Natural killer cell (primary cell): ENCODE measurements at places on chromosomes 1 and 21.
A peak's percentile ranks its signal among the peaks of the same experiment; 100 is the strongest.

GRCh38 chr1:94039514-94039870 is 81.5 kb downstream of the ABCA4 start:
- H3K4me3 ChIP-seq, result no peak overlapping the region
- peaks cover 3% of the 10 kb centered on the region for H3K27me3 ChIP-seq
- H3K36me3 ChIP-seq, result no peaks in the 10 kb centered on the region
- peak; percentile 51 for DNase-seq

GRCh38 chr1:6753320-6754140 is 31.7 kb upstream of the CAMTA1 start:
- no peak overlapping the region for H3K27ac ChIP-seq
- no peak for DNase-seq
- H3K4me3 ChIP-seq, result no peak overlapping the region
- H3K4me1 ChIP-seq, result no peaks in the 10 kb centered on the region

DNA sequence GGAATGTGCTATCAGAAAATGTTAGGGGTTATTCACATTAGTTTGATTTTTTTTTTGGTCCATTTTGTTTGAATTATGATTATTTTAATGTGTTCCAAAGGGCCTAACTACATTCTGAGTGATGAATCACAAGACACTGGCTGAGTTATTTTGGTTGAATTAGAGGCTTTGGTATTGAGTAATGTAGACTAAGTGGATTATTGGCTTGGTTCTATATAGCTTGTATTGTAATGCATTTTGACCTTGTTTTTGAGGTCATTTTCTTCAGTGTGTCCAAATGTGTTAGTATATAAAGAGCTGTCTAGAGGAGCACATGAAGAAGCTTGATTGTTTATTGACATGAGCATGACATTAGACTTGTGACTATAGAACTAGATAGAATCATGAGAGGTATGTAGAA is 3.4 kb downstream of the ZNF326 start:
- peaks cover 12% of the 10 kb centered on the region for H3K4me1 ChIP-seq
- H3K27ac ChIP-seq, result no peak overlapping the region
- H3K4me3 ChIP-seq, result no peak overlapping the region
- no peaks in the 10 kb centered on the region for H3K27me3 ChIP-seq
- no peak for DNase-seq

- DNase-seq, result no peak
- H3K27me3 ChIP-seq, result peaks cover 8% of the 10 kb centered on the region
- no peaks in the 10 kb centered on the region for H3K4me1 ChIP-seq
- no peaks in the 10 kb centered on the region for H3K36me3 ChIP-seq
- H3K4me3 ChIP-seq, result no peak overlapping the region
Measured at GRCh38 chr1:110130113-110130591, 17.9 kb downstream of the UBL4B start.

- no peaks in the 10 kb centered on the region for H3K27me3 ChIP-seq
- no peak for DNase-seq
- H3K27ac ChIP-seq, result no peak overlapping the region
- no peaks in the 10 kb centered on the region for H3K4me1 ChIP-seq
- no peak overlapping the region for H3K4me3 ChIP-seq
- H3K36me3 ChIP-seq, result no peaks in the 10 kb centered on the region
Measured at GRCh38 chr1:235908742-235909520, 42.2 kb upstream of the LYST start.

DNA sequence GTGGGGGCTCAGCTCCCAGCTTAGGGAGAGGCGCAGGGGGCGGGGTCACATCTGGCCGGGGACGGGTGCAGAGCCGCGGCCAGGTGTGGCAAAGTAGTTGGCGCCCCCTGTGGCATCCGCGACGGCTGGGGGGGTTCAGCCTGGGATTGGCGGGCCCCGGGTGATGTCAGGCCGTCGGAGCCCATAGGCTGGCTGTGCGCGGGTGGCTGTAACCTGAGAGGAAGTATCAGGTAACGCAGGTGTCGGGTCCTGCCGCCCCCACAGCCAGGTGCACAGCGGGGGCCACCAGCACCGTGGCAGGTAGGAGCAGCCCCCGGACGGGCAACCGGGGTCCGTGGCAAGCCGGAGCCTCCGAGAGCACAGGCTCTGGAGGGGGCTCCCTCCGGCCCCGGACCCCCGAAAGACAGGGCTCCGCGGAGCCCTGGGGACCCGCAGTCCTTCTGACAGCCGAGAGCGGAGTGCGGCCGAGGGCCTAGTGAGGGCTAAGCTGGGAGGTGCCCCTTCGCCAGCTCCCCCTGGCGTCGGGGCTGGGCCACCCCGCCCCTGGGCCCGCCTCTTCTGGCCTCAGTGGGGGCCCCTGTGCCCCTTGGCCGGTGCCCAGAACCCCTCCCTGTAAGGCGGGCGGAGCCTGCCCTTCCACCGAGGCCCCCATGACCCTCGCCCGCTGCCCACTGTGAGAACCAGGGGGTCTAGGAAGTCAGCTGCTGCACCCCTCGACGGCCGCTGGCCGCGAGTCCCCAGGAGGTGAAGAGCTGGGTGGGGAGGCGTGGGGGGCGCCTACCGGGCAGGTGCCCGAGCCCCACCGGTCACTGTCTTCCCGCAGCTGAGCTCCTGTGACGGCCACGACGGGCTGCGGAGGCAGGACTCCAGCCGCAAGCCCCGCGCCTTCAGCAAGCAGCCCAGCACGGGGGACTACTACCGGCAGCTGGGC is 17.9 kb downstream of the TNFRSF25 start:
- no peak overlapping the region for H3K4me3 ChIP-seq
- no peaks in the 10 kb centered on the region for H3K36me3 ChIP-seq
- no peak overlapping the region for H3K27ac ChIP-seq
- H3K27me3 ChIP-seq, result peaks cover 17% of the 10 kb centered on the region
- H3K4me1 ChIP-seq, result peaks cover 25% of the 10 kb centered on the region

DNA sequence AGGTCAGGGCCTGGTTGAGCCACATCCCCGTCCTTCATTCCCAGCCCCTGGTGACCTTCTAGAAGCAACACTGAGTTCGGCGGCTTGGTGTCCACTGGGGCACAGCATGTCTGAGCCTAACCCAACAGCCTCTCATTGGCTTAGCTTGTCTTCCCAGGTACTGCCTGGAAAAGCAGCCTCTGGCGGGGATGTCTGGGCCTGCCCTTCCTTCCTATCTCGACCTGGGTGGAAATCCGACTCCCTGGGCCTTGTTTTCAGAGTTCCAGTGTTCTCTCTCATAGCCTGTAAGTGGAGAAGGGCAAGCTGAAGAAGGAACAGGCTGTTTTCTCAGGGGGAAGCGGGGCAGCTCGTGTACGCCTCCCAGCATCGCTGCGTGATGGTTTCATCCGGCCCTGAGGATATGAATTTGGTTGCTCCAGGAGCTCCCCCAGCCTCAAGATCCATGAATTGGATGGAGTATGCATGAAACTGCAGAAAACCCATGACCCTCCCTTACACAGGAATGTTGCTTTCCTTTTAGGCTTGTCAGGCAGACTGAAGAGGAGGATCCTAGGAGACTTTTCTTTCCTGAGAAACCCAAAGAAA is 116.5 kb upstream of the IRF2BP2 start:
- peak overlapping the region; percentile 5 for H3K27ac ChIP-seq
- no peaks in the 10 kb centered on the region for H3K27me3 ChIP-seq
- DNase-seq, result no peak

GRCh38 chr1:50969611-50970508 is at the start of gene CDKN2C:
TSS of gene CDKN2C (plus strand) at chr1:50970245. CDS start at chr1:50970369, 124 bp downstream.
- peak within 1 kb of the TSS; percentile 99 for H3K4me3 ChIP-seq
- H3K27ac ChIP-seq, result peak within 1 kb of the TSS; percentile 90
- peaks cover 7% of the 10 kb centered on the region for H3K4me1 ChIP-seq
- H3K36me3 ChIP-seq, result no peaks in the 10 kb centered on the region
- H3K27me3 ChIP-seq, result no peaks in the 10 kb centered on the region

DNA sequence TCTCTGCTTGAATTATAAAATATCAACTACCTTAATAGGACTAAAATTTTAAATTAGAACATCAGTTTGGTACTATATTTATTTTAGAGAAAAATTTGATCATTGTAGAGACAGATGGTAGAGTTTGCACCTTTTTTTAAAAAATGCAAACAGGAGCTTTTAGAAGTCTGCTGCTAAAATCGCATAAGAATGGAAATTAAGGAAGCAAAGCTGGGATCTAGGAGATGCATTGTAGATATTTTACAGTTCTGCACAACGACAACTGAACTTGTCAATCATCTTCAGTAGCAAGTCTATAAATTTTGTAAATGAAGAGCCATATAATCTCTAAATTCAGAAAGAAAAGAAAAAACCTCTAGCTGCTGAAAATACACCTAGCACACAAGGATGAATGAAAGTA is 185.6 kb upstream of the KCNK2 start:
- no peaks in the 10 kb centered on the region for H3K4me1 ChIP-seq
- no peaks in the 10 kb centered on the region for H3K27me3 ChIP-seq
- no peak overlapping the region for H3K27ac ChIP-seq
- no peak overlapping the region for H3K4me3 ChIP-seq
- no peaks in the 10 kb centered on the region for H3K36me3 ChIP-seq
- no peak for DNase-seq

DNA sequence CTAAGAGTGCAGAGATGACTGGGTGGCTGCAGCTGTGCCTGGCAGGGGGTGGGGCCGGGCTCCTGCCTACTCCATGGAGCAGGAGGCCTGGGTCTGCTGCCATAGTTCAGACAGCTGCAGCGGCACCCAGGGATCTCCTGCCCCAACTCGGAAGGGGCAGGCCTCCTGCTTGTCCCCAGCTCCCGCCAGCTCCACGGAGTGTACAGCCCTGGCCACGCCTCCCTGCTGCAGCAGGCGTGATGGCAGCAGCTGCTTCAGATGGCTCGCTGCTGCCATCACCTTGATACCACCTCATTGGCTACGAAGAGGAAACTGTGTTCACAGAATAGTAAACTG is 35.9 kb downstream of the ACTL8 start:
- H3K4me1 ChIP-seq, result no peaks in the 10 kb centered on the region
- H3K36me3 ChIP-seq, result no peaks in the 10 kb centered on the region
- no peak for DNase-seq
- no peak overlapping the region for H3K4me3 ChIP-seq
- H3K27ac ChIP-seq, result no peak overlapping the region

- no peak overlapping the region for H3K27ac ChIP-seq
- H3K4me1 ChIP-seq, result no peaks in the 10 kb centered on the region
- no peak overlapping the region for H3K4me3 ChIP-seq
- H3K27me3 ChIP-seq, result no peaks in the 10 kb centered on the region
Measured at GRCh38 chr1:182720463-182720862, 36.1 kb upstream of the RGS8 start.

GRCh38 chr1:231278100-231278790 is 37.2 kb downstream of the GNPAT start:
- DNase-seq, result no peak
- H3K36me3 ChIP-seq, result peaks cover 42% of the 10 kb centered on the region
- H3K4me1 ChIP-seq, result no peaks in the 10 kb centered on the region

DNA sequence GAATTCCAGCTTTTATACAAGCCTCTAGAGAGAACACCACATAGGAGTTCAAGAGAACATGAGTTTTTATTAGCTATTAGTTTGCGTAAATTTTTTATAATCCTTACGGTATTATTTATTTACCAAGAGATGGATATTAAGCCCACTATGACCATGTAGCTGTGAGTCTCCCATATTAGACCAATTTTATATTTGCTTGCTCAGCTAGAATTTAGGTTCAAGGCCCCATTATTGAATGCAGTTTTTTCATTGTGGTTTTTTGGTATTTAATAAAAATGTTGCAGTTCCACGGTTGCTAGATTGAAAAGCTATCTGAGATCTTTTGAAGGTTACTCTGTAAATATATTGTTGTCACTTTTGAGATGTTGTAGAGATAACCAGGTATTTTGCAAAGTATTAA is 2.9 kb downstream of the PPP1R8 start:
- H3K27ac ChIP-seq, result no peak overlapping the region
- DNase-seq, result no peak
- no peak overlapping the region for H3K4me3 ChIP-seq
- H3K27me3 ChIP-seq, result no peaks in the 10 kb centered on the region
- H3K4me1 ChIP-seq, result peaks cover 11% of the 10 kb centered on the region

DNA sequence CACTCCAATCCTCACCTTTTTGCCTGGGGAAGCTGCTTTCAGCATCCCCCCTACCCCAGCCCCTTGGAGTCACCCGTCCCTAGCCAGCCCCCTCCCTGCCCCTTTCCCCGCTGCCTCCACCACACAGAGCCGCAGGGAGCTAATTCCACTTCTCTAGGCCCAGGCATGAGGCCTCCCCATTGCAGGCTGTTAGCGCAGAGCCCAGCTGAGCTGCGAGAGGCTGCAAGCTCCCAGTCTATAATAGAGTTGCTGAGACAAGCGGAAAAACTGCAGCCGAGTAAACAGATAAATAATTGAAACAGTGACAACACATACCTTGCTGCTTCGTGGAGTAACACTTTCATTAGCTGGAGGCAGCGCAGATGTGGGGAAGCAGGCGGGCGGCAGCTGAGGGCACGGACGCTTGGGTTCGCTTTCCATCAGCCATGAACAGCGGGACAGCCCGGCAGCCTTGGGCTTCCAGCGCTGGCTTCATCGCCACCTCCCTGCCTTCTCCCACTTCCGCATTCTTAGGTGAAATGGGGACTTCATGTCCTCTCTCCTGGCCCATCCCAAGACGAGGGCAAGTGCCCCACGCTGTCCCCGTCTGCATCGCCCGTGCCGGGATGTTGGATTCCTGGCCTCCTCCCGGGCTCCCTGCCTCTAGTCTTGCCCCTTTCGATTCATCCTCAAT is 183.3 kb downstream of the IGSF21 start:
- H3K27me3 ChIP-seq, result peaks cover 3% of the 10 kb centered on the region
- H3K27ac ChIP-seq, result no peak overlapping the region
- H3K4me1 ChIP-seq, result no peaks in the 10 kb centered on the region
- DNase-seq, result no peak
- H3K36me3 ChIP-seq, result no peaks in the 10 kb centered on the region

DNA sequence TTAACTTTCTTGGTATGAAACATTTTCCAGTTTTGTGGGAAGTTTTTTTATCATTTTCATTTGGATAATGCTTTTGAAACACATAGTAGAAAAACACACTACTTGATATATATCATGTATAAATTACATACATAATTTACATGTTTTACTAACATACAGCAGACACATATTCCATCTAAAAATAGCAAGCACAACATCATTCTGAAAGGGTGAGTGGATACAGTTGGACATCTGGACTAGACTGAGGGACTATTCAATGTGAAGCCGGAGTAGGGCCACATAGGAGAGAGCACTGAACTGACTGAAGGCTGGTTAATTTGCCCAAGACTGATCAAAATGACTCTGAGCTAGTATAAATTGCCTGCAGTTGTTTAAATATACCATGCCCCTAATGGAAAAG is 11.7 kb downstream of the CDKN2C start:
- H3K4me1 ChIP-seq, result peaks cover 15% of the 10 kb centered on the region
- no peak for DNase-seq
- H3K4me3 ChIP-seq, result no peak overlapping the region

GRCh38 chr1:117046781-117047180 is 13.3 kb upstream of the TTF2 start:
- DNase-seq, result no peak
- H3K4me1 ChIP-seq, result peaks cover 12% of the 10 kb centered on the region
- H3K27me3 ChIP-seq, result no peaks in the 10 kb centered on the region
- H3K4me3 ChIP-seq, result no peak overlapping the region

GRCh38 chr1:232589111-232589811 is 40.7 kb downstream of the SIPA1L2 start:
- no peaks in the 10 kb centered on the region for H3K36me3 ChIP-seq
- no peaks in the 10 kb centered on the region for H3K27me3 ChIP-seq
- DNase-seq, result no peak

GRCh38 chr1:33348194-33348593 is 27.3 kb upstream of the A3GALT2 start:
- H3K4me1 ChIP-seq, result peaks cover 32% of the 10 kb centered on the region
- no peak overlapping the region for H3K27ac ChIP-seq

- H3K36me3 ChIP-seq, result no peaks in the 10 kb centered on the region
- no peaks in the 10 kb centered on the region for H3K27me3 ChIP-seq
- no peak overlapping the region for H3K4me3 ChIP-seq
- no peak for DNase-seq
- H3K4me1 ChIP-seq, result no peaks in the 10 kb centered on the region
Measured at GRCh38 chr1:75208862-75209261, 74.7 kb downstream of the LHX8 start.

GRCh38 chr1:53134961-53135734 is 7.3 kb downstream of the SLC1A7 start:
- H3K36me3 ChIP-seq, result no peaks in the 10 kb centered on the region
- peaks cover 66% of the 10 kb centered on the region for H3K4me1 ChIP-seq
- H3K27ac ChIP-seq, result peak overlapping the region; percentile 73
